ENCODE measurements at places on chromosomes 5 and 9.
A peak's percentile ranks its signal among the peaks of the same experiment; 100 is the strongest.

GRCh38 chr5:42520203-42520602 lies 97.0 kb downstream of the GHR start:
- DNase-seq: no peak

GRCh38 chr9:92406477-92406876 lies 2.1 kb upstream of the OGN start:
- peak; percentile 3 for DNase-seq

DNA sequence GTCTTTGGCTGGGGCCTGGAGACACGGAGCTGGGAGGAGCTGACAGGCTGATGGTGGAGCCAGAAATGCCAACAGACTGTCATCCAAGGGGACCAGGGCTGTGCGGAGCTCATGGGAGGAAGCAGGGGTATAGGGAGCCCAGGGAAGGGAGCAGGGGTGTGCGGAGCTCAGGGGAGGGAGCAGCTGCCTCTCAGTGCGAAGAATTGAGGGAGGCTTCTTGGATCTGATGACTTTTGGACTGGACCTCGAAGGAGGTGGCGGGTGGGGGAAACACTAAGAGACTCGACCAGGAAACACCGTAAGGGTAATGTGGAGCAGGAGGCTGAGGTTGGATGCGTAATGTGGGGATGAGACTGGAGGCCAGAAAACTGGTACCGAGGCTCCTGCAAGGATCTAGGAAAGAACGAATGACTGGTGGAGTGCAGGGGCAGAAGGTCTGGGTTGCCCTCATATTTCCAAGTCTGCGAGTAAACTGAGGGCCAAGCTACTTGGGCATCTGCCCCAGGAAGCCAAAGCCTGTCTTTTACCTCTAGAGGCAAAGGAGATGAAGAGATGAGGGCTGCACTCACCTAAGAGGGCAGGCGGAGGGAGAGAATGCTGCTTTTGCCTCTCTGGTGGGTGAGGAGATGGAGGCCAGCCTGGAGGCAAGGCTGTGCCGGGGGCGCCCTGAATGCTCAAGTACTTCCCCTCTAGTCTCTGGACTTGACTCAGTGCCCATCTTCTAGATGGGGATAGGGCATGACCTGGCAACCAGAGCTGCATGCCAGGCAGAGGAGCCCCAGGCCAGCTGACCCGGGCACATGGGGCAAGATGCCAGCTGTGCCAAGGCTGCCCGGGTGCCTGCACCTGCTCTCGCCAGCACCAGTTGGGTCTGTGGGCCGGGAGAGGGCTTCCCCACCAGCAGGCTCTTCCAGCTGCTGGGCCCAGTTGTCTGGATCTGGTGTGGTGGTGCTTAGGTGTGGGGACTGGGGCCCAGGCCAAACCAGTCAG lies 2.3 kb downstream of the PTGS1 start:
- no peak for DNase-seq

- DNase-seq: no peak
Measured at GRCh38 chr5:151662805-151663204, 23.9 kb downstream of the SPARC start.

DNA sequence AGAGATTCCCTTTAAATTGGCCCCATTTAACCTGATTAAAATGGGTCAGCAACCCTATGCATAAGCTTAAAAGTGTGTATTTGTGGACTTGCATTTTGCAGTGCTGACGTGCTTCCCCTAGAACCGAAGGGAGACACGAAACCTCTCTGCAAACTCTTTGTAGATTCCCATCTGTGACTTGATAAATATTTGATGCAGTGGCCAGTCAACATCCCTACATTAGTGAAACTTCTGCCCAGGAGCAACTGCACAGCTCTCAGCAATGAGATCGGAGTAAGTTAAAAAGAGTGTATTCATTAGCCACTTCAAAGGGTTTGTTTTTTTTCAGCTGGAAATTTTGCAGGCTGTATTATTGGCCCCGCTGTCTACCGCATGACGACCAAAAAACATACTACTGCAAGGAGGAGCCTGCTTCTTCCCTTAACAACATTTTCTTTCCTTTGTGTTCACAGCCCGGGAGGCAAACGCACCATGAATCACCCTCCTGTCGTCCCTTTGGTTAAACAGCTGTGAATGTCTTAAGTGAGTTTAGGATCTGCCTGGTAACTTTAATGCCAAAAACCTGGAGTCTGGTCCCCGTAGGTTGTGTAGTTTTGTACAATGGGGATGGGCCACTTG lies 38.0 kb upstream of the TCERG1 start:
- no peak for DNase-seq

GRCh38 chr9:87588339-87588738 lies 90.7 kb downstream of the DAPK1 start:
- DNase-seq: no peak

GRCh38 chr5:62206150-62206829 lies 99.7 kb upstream of the KIF2A start:
- no peak for DNase-seq

- peak; percentile 76 for DNase-seq
Measured at GRCh38 chr5:141879941-141880738, 1.9 kb upstream of the PCDH1 start.

DNA sequence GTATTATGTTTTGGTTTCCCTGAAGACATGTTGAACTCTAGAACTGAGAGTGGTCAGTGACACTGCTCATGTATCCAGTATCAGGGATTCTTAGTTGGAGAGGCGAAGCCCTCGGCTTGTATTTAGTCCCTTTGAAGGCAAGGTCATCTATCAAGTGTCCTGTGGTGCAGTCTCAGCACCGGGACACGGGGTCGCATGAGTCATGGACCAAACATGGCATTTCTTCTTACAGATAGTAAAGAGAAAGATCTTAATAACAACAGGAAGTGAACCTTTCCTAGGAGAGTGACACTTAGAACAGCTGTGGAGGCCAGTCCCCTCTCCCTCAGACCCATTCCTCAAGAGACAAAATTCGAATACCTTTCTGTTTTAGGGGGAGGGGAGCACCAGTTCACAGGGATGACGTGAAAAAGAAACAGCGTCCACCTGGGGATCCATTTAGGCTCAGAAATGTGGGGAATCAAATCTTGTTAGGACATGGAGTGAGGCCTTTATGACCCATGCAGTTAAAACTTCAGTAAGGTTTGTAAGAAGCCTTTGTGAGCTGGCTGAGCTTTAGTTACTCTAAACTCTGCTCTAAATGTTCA lies 86.5 kb downstream of the ADGRV1 start:
- DNase-seq: no peak

DNA sequence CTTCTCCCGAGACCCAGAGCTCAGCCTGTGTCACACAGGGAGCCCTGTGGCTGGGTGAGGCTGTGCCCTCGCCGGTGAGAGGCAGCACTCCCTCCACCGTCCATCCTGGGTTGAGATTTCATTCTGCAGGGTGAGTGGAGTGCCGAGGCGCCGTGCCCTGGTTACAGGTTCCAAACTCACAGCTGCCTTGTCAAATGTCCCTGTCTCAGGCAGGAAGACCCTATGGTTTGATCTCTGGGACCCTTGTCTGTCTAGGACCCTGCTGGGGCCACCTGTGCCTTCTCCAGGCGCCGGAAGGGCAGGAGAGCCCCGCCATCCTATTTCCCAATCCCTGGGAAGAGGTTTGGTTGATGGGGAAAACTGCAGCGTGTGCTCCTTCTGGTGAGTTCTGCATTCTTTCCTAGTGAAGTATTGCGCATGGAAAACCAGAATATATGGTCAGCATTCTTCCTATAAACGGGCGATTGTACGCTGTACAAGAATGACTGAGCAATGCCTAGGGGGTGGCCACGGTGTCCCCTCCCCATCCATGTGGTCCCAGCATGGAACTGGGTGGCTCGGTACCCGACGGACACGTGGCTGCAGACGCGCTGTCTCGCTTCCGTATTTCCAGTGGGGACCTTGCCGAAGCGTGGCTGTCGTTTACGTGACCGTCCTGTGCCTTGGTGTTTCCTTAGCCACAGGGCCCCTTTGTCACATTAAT lies 95.9 kb upstream of the COL5A1 start:
- DNase-seq: no peak

DNA sequence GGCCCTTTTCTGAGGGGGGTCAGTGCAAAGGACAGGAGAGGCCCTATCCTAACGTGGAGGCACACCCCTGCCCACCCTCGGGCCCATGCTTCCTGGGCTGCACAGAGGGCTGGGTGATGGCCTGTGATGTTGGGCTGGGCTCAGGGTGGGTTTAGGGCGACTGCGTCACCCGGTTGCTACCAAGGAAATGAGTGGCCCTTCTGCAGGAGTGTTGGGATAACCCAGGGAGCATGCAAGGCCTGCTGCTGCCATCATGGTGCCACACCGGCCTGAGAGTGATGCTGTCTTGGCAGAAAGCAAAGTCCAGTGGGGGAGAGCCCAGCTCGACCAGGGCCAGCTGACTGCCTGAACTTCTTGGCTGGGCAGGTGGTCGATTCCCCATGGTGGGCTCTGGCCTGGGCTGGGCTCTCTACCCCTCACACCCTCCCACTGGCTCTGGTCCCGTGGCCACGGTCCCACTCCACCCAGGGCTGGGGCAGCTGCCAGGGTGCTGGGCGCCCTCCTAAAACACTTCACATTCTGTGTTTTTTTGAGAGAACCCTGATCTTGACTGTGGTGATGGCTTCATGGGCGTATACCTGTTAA lies 21.5 kb upstream of the MRNIP start:
- no peak for DNase-seq

DNA sequence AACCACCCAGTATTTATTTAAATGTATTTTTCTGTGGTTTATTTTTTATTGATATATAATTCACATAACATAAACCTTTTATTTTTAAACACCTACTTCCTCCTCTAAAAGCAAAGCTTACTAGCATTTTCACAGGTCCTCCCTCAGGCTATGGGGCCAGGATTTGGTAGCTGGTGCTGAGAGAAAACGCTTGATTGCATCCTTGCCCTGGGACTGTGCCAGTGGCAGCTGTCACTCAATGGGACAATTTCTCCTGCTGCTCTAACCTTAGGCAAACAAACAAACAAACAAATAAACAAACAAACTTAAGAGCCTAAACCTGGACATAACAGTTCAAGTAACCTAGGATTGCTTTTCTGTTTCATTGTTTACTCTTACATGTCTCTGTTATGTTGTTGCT lies 102.7 kb downstream of the FOCAD start:
- peak; percentile 41 for DNase-seq

DNA sequence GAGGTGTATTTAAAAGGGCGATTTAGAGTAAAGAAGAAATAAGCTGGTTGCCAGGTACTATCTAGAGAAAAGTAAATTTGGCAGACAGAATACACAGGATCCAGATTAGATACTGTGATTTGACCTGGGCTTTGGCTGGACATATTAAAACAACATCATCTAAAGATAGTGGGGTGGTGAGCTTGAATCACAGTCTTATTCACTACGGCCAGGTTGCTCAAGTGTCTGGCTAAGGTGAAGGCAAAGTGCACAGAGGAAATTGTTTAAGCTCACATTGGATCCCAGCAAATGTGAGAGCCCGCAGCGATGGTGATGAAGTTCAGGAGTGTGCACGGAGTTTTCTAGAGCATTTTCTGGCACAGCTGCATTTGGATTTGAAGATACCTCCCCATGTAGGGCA lies 398.2 kb upstream of the MEF2C start:
- DNase-seq: no peak

GRCh38 chr5:137587919-137588318 lies 88.8 kb upstream of the SPOCK1 start:
- DNase-seq: no peak

- no peak for DNase-seq
Measured at GRCh38 chr5:27158775-27159174, 120.4 kb upstream of the CDH9 start.

GRCh38 chr9:111615928-111616327 lies 15.2 kb upstream of the DNAJC25 start:
- no peak for DNase-seq

GRCh38 chr5:44187973-44188372 lies 201.2 kb downstream of the FGF10 start:
- DNase-seq: no peak

GRCh38 chr9:117120061-117120460 lies 294.8 kb downstream of the ASTN2 start:
- DNase-seq: no peak

- DNase-seq: no peak
Measured at GRCh38 chr9:100838857-100839256, 189.7 kb upstream of the PLPPR1 start.

GRCh38 chr5:154332451-154332850 lies 113.3 kb upstream of the SAP30L start:
- DNase-seq: no peak

DNA sequence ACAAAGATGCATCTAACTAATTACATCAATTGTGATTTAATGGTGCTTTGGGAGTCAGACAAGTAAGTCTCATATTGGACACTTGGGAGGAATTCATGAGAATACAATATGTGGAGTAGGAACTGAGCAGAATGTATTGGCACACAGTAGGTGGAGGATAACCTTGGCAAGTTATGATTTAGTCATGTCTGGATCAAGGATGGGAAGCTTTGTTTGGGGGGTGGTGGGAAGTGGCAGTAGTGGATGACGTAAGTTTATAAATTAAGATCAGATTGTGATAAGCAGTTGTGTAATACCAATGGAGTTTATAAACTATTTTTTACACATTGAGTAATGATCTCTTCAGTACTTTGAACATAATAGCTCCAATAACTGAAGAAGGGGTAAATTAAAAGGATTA lies 67.0 kb downstream of the SGCD start:
- no peak for DNase-seq

DNA sequence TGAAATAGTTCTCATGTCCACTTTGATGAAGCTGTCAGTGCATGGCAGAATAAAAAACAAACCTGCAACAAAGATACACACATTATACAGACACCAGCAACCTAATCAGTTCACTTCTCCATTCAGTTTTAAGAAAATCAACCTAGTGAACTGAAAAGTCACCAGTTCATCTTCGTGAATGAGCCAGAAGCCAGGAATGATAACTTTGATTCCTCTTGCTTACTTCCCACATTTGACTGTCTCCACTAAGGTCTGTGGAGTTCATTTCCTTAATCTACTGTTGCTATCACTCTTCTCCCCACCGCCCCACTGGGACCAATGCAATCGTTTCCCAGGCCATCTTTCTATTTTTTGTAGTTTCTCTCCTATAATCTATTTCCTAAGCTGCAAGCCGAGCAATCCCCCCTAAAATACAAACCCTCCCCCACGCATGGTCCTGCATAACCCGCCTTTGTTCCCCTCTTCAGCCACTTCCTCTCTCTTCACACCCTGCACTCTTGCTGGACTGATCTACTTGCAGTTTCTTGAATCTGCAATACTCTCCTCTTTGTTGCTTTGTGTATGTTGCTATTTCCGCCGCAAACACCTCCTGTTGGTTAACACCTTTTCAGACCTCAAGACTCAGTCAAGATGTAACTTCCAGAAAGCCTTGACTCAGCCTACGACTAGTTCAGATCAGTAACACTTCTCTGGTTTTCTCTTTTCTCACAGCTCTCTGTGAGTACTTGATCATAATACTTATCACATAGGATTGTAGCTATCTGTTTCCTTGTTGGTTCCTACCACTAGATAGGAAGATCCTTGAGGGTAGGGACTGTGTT lies 16.6 kb downstream of the STOM start:
- no peak for DNase-seq

GRCh38 chr5:167049043-167049663 lies 1242.3 kb upstream of the WWC1 start:
- DNase-seq: peak; percentile 75

- no peak for DNase-seq
Measured at GRCh38 chr9:136202454-136203407, 2.2 kb downstream of the LHX3 start.

GRCh38 chr5:66742083-66742895 lies 146.1 kb downstream of the MAST4 start:
- peak; percentile 6 for DNase-seq

GRCh38 chr5:148972974-148973374 lies 89.9 kb downstream of the SH3TC2 start:
- DNase-seq: no peak
